ENCODE measurements at places on chromosomes 7 and 10.

- no peak for DNase-seq
These were observed 27.7 kb upstream of the CROT start for GRCh38 chr7:87317691-87318245.

GRCh38 chr10:120803972-120804371 lies 47.2 kb upstream of the WDR11 start:
- DNase-seq = no peak

DNA sequence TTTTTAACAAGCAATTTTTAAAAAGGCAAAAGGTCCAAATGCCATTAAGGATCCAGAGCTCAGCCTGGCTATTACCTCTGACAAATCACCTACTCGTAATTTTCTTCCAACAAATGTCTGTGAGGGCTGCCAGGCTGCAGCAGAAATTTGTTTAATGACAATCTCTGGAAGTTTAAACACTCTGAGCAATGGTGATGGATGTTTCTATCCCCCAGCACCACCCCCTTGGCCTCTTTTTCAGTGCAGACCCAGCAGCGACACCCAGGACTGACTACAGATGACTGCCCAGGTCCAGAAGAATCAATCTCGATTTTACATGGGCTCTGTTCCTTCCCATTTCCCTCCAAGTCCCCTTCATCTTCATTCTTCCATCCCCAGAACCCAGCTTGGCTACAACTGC lies 201.4 kb upstream of the AOAH start:
- no peak for DNase-seq

GRCh38 chr10:127470911-127471310 lies 78.2 kb upstream of the NPS start:
- no peak for DNase-seq

DNA sequence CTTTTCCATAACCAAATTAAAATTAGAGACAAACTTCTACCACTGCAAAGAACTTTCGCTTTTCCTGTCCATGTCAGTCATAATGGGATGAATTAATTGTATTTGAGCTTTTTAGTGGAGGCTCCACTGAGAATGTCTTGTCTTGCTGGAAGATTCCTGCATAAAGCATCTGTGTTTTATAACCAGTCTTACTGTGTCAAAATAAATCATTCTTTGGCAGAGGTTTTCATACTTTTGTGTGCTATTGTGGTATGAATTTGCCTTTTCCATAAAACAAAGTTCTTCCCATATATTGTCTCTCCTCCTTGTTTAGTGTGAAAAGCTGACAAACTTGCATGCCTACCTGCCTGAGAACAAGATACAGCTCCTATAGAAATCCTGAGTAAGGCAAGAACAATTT lies 124.8 kb upstream of the CCDC6 start:
- DNase-seq = no peak
